ENCODE measurements at places on chromosomes 1 and 21.

DNA sequence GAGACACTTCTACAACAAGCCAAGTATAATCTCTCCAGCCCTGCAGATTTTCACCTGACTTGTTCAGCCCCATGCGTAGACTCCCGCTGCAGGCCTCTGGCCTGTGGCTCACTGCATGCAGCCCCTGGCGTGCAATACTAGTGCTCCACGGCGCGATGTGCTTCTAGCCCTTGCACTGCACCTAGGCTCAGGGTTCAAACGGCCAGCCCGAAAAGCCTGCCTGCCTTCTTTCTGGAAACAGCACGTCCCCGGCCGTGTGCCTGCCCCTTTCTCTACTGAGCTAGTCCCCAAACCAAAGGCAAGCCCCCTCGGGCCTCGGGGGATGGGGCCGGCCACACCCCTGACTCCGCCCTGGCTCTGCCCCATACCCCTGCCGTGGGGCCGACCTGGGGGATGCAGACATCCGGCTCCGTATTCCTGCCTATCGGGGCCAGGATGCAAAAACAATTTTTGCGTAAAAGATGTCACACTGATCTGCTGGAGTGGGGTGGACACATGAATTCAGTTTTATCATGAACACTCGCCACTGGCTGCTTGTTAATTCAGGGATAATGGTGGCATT is 26.3 kb upstream of the TRAPPC10 start:
- no peak for DNase-seq

- no peak for DNase-seq
Observed at GRCh38 chr1:218683242-218683641, 338.1 kb downstream of the TGFB2 start.

- DNase-seq: no peak
Observed at GRCh38 chr1:231981675-231982074, 355.1 kb downstream of the DISC1 start.

GRCh38 chr1:156963621-156964020 is 43.2 kb downstream of the LRRC71 start:
- DNase-seq: no peak

DNA sequence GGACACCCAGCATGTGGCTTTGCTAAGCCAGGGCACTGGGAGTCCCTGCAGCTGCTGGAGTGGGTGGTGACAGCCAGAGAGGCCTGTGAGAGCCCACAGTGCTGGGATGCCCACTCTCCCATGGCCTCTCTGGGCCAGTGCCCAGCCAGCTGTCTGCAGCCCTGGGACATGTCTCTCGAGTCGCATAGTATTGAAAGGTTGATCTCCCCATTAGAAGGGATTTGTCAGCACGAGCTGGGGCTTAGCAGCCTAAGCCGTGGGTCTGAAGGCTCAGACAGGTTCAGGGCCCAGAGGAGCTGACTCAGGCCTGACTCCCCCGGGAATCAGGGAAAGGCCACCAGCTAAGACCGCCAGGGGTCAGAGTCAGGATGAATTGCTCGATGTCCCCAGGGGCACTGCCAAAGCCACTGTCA is 53.5 kb downstream of the FOXD2 start:
- DNase-seq: no peak

DNA sequence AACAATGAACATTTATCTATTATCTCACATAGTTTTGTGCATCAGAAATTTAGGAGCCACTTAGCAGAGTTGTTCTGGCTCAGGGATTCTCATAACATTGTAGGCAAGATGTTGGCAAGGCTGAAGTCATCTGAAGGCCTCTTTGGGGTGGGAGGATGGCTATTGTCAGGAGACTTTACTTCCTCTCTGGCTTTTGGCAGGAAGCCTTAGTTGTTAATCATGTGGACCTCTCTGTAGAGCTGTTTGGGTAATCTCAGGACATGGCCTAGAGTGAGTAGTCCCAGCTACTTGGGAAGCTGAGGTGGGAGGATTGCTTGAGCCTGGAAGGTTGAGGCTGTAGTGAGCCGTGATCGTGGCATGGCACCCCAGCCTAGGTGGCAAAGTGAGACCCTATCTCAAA is 40.2 kb downstream of the RASAL2 start:
- peak; percentile 25 for DNase-seq

GRCh38 chr1:74427681-74428080 is 84.7 kb downstream of the LRRC53 start:
- no peak for DNase-seq

Measured in AG08396 (cell line).